NCI-H2171 (cell line): ENCODE measurements at places on chromosomes 12 and 14.

- no peak for DNase-seq
Observed at GRCh38 chr12:29673346-29673745, 110.4 kb downstream of the TMTC1 start.

- DNase-seq, result no peak
Observed at GRCh38 chr12:23060161-23060560, 435.2 kb downstream of the ETNK1 start.

- no peak for DNase-seq
Observed at GRCh38 chr12:27970401-27971120, 2.0 kb downstream of the PTHLH start.

- DNase-seq, result no peak
Observed at GRCh38 chr14:101705733-101706508, 55.6 kb upstream of the PPP2R5C start.

DNA sequence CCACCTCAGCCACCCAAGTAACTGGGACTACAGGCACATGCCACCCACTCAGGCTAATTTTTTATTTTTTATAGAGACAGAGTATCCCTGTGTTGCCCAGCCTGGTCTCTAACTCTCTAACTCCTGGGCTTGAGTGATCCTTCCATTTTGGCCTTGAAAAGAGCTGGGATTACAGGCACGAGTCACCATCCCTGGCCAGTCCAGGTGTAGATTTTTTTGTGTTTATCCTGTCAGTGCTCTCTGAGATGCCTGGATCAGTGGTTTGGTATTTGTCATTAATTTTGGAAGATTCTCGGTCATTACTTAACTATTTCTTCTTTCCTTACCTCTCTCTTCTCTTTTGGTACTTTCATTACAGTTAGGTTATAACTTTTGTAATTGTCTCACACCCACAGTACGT lies 5.3 kb upstream of the HIF1A start:
- DNase-seq, result no peak

DNA sequence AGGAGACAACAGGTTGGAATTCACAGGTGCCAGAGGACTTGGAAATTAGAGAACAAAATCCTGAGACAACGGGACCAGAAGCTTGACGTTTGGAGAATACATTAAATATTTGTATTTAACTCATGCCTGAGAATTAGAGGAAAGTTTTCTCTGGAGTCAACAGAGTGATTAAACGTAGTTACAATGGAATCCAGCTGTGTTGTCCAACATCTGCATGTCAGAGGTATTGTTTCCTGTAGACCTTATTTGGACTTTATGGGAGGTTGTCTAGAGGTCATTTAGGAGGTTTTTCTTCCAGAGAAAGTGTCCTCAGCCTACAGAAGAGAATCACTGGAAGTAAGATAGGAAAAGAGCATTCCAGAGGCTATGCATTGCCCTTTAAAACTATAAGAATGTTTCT lies 45.1 kb upstream of the RERGL start:
- DNase-seq, result no peak

DNA sequence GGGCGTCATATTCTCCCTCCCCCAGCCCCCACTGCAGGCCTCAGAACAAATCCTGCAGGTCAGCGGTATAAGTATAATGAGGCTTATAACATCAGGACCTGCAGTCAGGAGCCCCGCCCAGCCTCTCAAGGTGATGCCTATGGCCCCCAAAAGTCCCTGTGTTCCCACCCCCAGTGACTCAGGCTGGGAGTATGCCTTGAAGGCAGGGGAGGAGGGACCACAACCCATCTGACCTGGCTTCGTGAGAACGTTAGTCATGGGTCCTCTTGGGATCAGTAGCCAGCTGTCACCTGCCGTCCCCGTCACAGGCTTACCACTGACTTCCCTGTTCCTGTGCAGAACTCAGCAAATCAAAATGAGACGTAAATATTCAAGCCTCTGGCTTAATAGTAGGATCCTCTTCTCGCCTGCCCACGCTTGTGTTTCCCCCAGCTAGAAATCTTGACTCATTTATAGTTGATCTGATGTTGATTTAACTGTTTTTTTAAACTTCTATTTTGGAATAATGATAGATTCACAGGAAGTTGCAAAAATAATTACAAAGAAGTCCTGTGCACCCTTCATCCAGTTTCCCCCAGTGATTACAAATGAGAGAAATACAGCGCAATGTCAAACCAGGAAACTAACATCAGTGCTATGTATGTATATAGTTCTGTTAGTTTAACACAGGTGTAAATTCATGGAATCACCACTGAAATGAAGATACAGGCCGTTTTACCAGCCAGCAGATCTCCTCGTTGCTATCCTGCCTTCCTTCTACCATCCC lies 107.5 kb downstream of the ADGRD1 start:
- peak; percentile 55 for DNase-seq

DNA sequence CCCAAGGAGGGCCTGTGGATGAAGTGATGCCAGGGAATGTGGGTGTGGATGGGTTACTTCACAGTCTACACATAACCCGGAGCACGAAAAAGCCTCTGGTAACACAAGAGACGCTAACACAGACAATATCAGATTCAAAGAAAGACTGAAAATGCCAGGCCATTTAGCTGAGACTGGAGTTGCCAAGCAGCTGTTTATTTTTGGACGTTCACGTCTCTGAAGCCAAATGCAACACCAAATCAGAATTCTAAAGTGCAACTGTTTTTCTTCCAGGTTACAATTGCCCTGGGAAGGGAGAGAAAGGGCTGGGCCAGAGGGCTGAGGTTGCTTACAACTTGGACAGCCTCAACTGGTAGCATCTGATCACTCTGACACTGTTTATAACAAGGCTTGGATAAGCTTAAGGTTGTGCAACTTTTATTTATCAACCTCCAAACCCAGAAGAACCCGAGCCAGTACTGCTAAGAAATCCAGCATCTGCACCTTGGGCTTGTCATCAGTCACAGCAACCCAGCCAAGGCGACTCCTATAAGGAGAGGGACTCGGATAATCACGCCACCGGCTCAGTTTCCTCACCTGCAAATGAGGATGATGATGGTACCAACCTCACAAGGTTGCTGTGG lies 24.8 kb downstream of the NUAK1 start:
- no peak for DNase-seq

GRCh38 chr14:70803321-70804310 lies 5.7 kb downstream of the MAP3K9 start:
- no peak for DNase-seq

GRCh38 chr12:54431911-54432814 lies 13.1 kb upstream of the ITGA5 start:
- no peak for DNase-seq

DNA sequence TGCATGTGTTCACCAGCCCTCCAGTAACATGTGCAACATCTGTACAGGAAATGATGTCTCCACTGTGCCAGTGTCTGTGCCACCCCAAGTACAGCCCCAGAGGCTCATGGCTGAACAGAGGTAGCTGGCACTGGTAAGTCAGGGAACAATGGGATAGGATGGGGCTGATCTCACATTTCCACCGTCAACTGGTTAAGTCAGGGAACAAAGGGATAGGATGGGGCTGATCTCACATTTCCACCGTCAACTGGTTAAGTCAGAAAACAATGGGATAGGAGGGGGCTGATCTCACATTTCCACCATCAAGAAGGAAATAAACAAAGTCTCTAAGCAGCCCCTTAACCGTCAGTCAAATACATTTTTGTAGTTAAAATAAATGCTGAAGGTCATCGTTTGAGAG lies 246.6 kb downstream of the TMEM132D start:
- DNase-seq, result no peak

- DNase-seq, result peak; percentile 67
Observed at GRCh38 chr12:2691345-2692071, 103.3 kb upstream of the FKBP4 start.

DNA sequence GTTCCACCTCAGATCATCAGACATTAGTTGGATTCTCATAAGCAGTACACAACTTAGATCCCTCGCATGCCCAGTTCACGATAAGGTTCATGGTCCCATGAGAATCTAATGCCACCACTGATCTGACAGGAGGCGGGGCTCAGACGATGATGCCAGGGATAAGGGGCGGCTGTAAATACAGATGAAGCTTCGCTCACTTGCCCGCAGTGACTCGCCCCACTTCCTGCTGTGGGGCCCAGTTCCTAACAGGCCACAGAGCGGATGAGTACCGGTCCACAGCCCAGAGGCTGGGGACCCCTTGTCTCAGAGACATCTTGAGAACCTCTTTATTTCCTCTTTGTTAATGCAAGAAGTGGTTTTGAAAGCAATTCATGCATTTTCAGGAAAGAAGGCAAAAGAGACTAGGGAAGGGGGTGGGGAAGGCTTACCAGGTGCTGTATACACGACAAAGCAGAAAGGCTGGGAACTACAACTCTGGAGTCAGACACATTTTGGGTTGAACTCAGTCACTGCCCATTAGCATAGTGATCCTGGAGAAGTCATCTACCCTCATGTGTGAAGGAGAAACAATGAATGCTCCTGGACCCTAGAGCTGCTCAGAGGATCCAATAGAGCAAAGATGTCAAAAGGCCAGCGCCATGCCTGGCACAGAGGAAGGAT lies 68.7 kb downstream of the EID3 start:
- DNase-seq, result no peak

GRCh38 chr14:50070230-50070629 lies 46.1 kb downstream of the VCPKMT start:
- DNase-seq, result no peak

DNA sequence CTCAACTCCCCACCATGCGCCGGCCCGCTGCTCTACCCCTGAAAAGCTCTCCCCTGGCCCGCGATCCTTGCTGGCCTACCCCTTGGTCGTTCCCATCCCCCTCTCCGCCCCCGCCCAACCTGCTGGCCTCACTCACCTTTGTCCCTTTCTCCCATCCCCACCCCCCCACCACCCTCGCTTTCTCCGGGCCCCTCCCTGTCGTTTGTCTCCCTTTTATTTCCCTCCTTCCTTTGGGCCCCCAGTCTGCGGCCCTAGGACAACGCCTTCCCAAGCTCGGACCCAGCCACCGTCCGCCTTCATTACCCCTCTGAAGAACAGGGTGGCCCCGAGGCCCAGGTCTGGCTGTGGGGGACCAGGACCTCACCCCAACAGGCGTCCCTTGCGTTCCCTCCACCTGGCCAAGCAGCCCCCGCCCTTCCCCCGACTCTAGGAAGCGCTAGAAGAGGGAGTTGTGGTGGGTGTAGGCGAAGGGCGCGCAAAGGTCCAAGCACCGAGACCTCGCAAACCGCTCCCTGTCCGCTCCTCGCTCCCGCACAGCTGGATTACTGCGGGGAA lies 6.9 kb upstream of the SLC7A7 start:
- no peak for DNase-seq

- DNase-seq, result no peak
Observed at GRCh38 chr14:65476273-65476941, 63.9 kb downstream of the FUT8 start.

DNA sequence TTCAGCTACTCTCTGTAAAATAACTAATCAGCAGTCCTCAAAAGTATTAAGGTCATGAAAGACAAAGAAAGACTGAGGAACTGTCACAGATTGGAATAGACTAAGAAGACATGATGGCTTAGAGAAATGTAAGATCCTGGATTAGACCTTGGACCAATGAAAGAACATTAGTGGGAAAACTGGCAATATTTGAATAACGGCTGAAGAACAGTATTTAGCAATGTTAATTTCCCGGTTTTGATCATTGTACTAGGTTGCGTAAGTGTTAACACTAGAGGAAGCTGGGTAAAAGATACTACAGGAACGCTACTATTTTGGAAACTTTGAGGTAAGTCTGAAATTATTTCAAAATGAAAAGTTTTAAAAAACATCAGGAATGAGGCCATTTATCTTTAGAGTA lies 98.8 kb upstream of the RESF1 start:
- no peak for DNase-seq

GRCh38 chr12:33690562-33690961 lies 250.9 kb upstream of the SYT10 start:
- DNase-seq, result no peak

DNA sequence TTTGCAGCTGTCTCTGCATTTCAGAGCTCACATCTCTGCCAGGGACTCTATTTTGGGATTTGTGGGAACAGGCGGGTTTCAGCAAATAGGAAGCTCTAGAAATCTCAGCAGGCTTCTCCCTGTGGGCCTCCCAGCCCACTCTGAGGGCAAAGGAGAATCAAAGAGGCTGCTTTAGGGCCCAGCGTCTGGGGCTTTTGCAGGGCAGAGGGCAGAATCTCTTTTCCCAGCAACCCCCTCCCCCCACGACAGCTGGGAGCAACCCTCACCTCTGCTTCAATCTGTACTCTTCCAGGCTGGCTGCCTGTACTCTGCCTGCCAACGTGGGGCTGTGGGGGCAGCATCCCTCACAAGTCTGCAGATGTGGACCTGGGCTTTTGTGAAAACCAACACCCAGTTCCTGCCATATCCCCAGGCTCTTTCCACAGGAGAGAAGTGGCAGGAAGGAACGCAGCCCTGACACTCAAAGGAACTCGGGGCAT lies 529.6 kb upstream of the TBX3 start:
- DNase-seq, result no peak

GRCh38 chr14:54805445-54806322 lies 96.9 kb downstream of the GCH1 start:
- peak; percentile 66 for DNase-seq

- DNase-seq, result no peak
Observed at GRCh38 chr14:53147208-53147607, 5.9 kb downstream of the DDHD1 start.

- no peak for DNase-seq
Observed at GRCh38 chr14:51457843-51458562, 193.7 kb upstream of the FRMD6 start.

GRCh38 chr12:89947437-89948270 lies 239.0 kb upstream of the ATP2B1 start:
- DNase-seq, result no peak

- peak; percentile 63 for DNase-seq
Observed at GRCh38 chr14:61607570-61608244, 87.6 kb upstream of the HIF1A start.

DNA sequence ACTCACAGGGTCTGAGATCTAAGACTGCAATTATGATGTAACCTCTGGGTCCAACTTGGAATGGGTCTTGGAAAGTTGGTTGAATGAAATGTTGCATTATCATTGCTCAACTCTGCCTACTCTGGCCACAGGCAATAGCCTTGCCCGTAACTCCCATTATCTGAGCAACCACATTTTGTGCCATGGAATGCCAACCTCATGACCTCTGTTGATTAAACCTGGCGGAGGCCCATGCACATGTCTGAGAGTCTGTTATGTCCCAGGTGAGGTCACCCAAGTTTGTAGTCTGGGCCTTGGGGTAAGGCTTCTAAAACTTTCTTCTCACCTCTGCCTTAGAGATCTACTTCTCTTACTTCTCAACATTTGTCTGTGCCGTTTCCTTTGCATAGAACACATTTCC lies 140.9 kb downstream of the TBX5 start:
- DNase-seq, result no peak

GRCh38 chr12:39672976-39673375 lies 53.4 kb upstream of the ABCD2 start:
- no peak for DNase-seq

- DNase-seq, result no peak
Observed at GRCh38 chr14:51554339-51554920, 97.3 kb upstream of the FRMD6 start.
